ENCODE measurements at places on chromosomes 2 and 18. TPM values are rescaled to one million over a fixed set of nuclear protein-coding genes. Genes with fewer than 3 reads are reported as not detected.

DNA sequence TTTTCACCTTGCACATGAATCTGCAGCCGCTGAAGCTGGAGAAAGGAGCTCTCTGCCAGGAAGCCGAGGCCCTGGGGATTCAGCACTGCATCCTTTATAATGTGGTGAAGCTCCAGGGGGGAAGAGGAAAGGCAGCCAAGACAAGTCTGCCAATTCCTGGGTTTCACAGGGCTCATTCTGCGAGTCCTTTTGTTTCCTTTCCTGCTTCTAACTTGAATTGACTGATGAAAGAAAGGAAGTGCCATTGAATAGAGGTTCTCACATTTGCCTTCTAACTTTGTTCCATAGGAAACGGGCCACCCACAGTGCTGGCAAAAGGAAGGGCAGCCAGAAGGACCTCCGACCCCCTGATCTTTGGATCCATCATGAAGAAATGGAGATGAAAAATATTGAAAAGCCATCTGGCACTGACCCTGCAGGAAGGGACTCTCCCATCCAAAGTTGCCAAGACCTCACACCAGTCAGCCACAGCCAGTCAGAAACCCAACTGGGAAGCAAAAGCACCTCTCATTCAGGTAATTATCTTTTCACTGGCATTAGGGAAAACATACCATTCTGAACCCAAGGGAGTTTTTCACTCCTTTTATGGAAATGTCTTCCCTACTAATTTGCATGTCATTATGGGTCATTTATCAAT is 765.4 kb downstream of the MBD2 start:
- H3K27ac ChIP-seq = no peak overlapping the region
- no peaks in the 10 kb centered on the region for H3K27me3 ChIP-seq
- no peak for DNase-seq
- no peaks in the 10 kb centered on the region for H3K4me1 ChIP-seq

DNA sequence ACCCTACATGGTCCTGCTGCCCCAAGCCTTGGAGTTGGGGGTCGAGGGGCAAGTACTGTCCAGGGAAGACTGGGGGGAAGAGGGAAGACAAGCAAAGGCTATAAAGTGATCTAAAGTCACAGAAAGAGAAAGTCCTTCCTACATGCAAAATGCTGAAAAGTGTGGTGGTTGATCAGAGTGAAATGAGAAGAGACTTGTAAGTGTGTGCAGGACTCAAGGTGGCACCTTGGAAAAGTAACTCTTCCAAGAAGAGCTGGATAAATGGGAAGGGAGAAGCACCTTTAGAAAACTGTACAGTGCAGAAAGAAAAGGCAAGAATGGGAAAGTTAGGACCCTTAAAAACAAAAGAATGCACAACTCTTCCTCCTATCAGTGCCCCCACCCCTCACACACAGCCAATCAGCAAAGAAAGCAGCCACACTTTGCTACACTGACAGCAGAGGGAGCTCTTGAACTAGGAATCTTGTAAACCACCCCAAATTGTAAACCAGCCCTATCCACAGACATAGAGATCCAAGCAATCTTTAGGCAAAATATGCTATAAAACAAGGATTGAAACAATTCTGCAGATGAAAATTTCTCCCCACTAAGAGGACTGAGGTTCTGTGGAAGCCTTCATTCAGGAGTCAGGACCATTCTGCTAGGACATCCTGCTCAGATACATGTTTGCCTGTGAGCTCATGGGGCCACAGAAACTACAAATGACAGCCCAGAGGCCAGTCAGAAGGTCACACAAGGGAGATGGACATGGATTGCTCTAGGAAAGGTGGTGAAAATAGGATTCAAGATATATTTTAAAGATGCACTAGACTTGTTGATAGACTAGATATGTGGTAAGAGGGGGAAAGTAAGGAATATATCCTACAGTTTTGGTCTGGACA is 146.4 kb downstream of the FTCDNL1 start:
- H3K4me3 ChIP-seq = no peak overlapping the region
- no peaks in the 10 kb centered on the region for H3K4me1 ChIP-seq
- no peak for DNase-seq
- no peak overlapping the region for H3K27ac ChIP-seq

- no peaks in the 10 kb centered on the region for H3K4me1 ChIP-seq
- H3K4me3 ChIP-seq = no peak overlapping the region
- no peaks in the 10 kb centered on the region for H3K27me3 ChIP-seq
- H3K36me3 ChIP-seq = no peaks in the 10 kb centered on the region
- DNase-seq = no peak
Observed at GRCh38 chr2:169143998-169144397, 74.6 kb downstream of the DHRS9 start.

The RND3 gene
- 45.3 TPM for total RNA-seq

DNA sequence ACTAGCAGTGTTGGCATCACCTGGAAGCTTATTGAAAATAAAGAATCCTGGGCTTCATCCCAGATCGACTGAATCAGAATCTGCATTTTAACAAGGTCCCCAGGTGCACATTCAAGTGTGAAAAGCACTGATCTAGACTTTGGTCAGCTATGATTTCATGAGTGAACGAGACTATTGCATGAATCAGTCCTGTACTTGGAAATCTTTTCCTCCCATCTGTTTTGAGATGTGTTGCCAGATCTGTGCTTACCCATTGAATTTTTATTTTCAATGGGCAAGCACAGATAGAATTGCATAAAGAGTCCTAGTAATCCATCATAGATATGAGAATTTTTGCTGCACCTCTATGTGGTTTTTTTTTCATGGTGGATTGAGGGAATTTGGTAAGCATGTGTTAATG is 64.0 kb downstream of the PMS1 start:
- H3K27ac ChIP-seq = no peak overlapping the region
- peaks cover 6% of the 10 kb centered on the region for H3K4me1 ChIP-seq
- no peaks in the 10 kb centered on the region for H3K27me3 ChIP-seq
- H3K4me3 ChIP-seq = no peak overlapping the region
- H3K36me3 ChIP-seq = peaks cover 7% of the 10 kb centered on the region
- DNase-seq = no peak

DNA sequence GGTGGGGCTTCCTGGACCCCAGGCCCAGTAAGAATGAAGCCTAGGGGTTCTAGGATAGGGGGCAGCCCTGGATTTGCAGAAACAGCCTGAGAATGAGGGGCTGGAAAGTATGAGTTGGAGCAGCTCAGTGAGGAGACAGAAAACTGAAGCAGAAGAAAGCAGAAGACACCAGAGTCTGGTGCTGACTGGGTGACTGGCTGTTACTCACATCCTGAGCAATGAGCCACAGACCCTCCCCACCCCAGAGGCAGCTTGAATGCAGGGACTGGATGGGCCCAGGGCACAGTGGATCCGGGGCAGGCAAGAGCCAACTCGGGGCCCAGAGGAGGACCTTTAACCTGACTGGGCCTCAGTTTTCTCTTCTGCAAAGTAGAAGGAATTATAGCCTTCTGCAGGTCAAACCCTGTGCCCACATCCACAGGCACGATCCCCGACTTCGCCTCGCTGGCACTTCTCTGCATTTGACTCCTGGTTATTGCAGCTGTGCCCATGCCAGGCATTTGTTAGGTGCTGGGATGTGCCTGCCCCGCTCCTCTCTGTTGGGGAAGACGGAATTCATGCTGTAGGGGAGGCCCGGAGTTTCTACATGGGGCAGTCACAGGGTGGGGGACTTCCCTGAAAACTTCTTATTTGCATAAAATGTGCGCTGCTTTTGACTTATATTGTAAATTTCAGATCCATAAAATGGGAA is 8.5 kb downstream of the STEAP3 start:
- no peak overlapping the region for H3K4me3 ChIP-seq
- H3K4me1 ChIP-seq = peaks cover 35% of the 10 kb centered on the region
- no peaks in the 10 kb centered on the region for H3K36me3 ChIP-seq
- H3K27me3 ChIP-seq = no peaks in the 10 kb centered on the region
- no peak overlapping the region for H3K27ac ChIP-seq

DNA sequence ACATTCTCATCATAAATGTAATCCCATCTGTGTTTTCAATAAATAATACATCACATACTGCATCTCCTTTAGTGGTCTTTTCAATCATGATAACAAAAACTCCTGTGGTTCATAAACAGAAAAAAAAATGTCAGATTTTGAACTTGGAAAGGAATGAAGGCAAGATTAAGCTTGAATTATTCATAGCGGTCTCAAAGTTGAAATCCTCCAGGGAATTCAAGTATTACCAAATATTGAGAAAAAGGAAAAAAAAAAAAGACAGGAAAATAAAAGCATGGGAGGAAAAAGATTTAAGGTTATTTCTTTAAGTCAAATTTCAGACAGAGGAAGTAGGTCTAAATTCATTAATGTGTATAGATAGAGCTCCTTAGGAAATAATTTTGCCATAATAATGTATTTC is 92.1 kb downstream of the COLEC12 start:
- DNase-seq = no peak
- H3K27me3 ChIP-seq = no peaks in the 10 kb centered on the region
- no peak overlapping the region for H3K4me3 ChIP-seq
- H3K4me1 ChIP-seq = no peaks in the 10 kb centered on the region
- H3K27ac ChIP-seq = no peak overlapping the region
- no peaks in the 10 kb centered on the region for H3K36me3 ChIP-seq

The SULT1C2 gene
- total RNA-seq = 0.31 TPM

GRCh38 chr2:45263147-45263546 is 253.9 kb upstream of the SIX2 start:
- no peak overlapping the region for H3K27ac ChIP-seq
- H3K4me3 ChIP-seq = no peak overlapping the region
- H3K27me3 ChIP-seq = no peaks in the 10 kb centered on the region
- no peaks in the 10 kb centered on the region for H3K4me1 ChIP-seq
- H3K36me3 ChIP-seq = no peaks in the 10 kb centered on the region

The MERTK gene
- total RNA-seq = 14.5 TPM

The SCG2 gene
- total RNA-seq = 1.7 TPM

The ARHGAP15 gene
- 0.41 TPM for total RNA-seq

The SRD5A2 gene
- not detected for total RNA-seq

The PCARE gene
- total RNA-seq = not detected

GRCh38 chr2:207762146-207762545 is 7.6 kb downstream of the FZD5 start:
- no peak overlapping the region for H3K4me3 ChIP-seq
- H3K36me3 ChIP-seq = no peaks in the 10 kb centered on the region
- peaks cover 15% of the 10 kb centered on the region for H3K4me1 ChIP-seq
- no peak for DNase-seq

- no peak overlapping the region for H3K4me3 ChIP-seq
- no peaks in the 10 kb centered on the region for H3K27me3 ChIP-seq
- H3K27ac ChIP-seq = no peak overlapping the region
- H3K36me3 ChIP-seq = no peaks in the 10 kb centered on the region
- H3K4me1 ChIP-seq = peaks cover 31% of the 10 kb centered on the region
- DNase-seq = no peak
Observed at GRCh38 chr18:76488190-76488589, 6.9 kb downstream of the ZNF516 start.

DNA sequence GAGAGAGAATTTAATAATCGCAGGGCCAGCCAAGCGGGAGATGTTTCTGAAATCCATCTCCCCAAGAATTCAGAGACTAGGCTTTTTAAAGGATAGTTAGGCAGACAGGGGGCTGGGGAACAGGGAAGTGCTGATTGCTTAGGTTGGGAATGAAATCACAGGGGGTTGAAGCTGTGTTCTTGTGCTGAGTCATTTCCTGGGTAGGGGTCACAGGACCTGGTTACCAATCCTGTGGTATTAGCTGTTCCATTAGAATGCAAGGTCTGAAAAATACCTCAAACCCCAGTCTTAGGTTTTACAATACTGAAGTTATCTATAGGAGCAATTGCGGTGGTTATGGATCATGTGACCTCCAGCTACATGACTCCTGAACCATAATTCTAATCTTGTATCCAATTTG is 4.6 kb downstream of the SP140 start:
- H3K27me3 ChIP-seq = no peaks in the 10 kb centered on the region
- H3K27ac ChIP-seq = no peak overlapping the region
- H3K36me3 ChIP-seq = no peaks in the 10 kb centered on the region
- H3K4me3 ChIP-seq = no peak overlapping the region
- no peak for DNase-seq

The EMX1 gene
- total RNA-seq = 0.36 TPM

GRCh38 chr2:96727431-96727830 is 12.4 kb downstream of the LMAN2L start:
- no peak overlapping the region for H3K27ac ChIP-seq
- no peak overlapping the region for H3K4me3 ChIP-seq
- peaks cover 5% of the 10 kb centered on the region for H3K36me3 ChIP-seq
- H3K27me3 ChIP-seq = no peaks in the 10 kb centered on the region

The ZNF396 gene
- 2.8 TPM for total RNA-seq

DNA sequence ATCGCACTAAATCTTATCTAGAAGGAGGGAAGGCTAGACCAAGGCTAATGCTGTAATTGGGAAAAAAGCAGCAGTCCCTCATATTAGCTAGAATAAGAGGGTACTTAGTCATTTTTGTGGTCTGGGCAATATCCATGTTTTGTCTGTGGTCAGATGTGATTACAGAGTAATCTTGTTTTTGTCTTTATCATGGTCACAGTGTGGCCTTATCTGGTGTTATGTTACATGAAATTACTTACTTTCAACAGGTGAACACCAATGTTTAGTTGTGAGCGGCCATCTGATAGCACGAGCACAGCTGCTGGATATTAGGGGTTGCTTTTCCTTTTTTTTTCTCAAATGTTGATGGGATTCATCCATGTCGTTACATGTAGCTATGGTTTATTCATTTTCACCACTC is 23.7 kb upstream of the PLEKHM3 start:
- H3K4me3 ChIP-seq = no peak overlapping the region
- DNase-seq = no peak
- no peaks in the 10 kb centered on the region for H3K36me3 ChIP-seq
- no peaks in the 10 kb centered on the region for H3K4me1 ChIP-seq

The OSR1 gene
- 4.4 TPM for total RNA-seq

- H3K27me3 ChIP-seq = no peaks in the 10 kb centered on the region
- H3K4me3 ChIP-seq = no peak overlapping the region
- no peak for DNase-seq
- H3K4me1 ChIP-seq = no peaks in the 10 kb centered on the region
- no peak overlapping the region for H3K27ac ChIP-seq
Observed at GRCh38 chr2:198883604-198884003, 574.1 kb downstream of the SATB2 start.

- no peak for DNase-seq
- H3K27me3 ChIP-seq = no peaks in the 10 kb centered on the region
- no peak overlapping the region for H3K27ac ChIP-seq
- H3K4me3 ChIP-seq = no peak overlapping the region
Observed at GRCh38 chr18:46322411-46322891, 218.3 kb downstream of the HAUS1 start.

DNA sequence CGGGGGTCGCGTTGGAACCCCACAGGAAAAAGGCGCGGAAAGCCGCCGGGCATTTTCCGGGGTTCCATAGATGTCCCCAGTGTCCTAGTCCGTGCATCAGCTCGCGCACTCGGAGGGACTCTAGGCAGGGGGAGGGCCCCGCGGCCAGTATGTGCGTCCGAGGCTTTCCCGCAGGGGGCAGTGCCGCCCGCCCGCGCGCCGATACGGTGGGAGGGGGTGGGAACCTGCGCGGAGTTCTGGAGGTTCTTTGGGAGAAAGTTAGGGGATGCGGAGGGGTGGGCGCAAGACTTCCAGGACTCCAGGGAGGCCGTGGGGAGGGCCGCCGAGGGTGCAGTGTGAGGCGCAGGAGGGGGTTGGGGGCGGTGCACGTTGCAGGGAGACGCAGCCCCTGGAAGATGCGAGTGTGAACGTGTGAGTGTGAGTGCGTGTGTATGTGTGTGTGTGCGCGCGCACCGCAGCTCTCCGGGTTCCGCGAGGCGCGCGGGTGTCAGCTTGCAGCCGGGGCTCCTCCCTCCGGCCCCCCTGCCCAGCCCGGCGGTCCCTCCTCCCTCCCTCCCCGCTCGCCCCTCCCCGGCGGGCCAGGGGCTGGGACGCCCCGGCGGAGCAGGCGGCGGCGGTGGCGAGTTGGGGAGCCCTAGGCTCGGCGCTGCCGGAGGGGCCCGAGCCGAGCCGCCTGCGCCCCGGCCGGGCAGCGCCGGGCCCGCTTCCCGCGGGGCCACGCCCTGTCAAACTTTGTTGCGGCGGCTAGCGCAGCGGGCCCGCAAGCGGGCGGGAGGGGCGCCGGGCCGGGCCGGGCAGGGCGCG is at the start of gene TCF7L1:
TSS of gene TCF7L1 (plus strand) at position 559 of the 804 bp plus-strand sequence. CDS start 293 bp downstream, outside the sequence.
- H3K27me3 ChIP-seq = no peaks in the 10 kb centered on the region
- peak within 1 kb of the TSS; percentile 66 for H3K4me3 ChIP-seq
- H3K36me3 ChIP-seq = no peaks in the 10 kb centered on the region
- H3K27ac ChIP-seq = peak within 1 kb of the TSS; percentile 80

The POTEI gene
- total RNA-seq = 0.92 TPM

Data from Panc1 (cell line).